ENCODE measurements at places on chromosomes 4 and X. TPM values are rescaled to one million over a fixed set of nuclear protein-coding genes. Genes with fewer than 3 reads are reported as not detected.

GRCh38 chr4:94441838-94442237 is 9.9 kb upstream of the PDLIM5 start:
- no peak for DNase-seq

DNA sequence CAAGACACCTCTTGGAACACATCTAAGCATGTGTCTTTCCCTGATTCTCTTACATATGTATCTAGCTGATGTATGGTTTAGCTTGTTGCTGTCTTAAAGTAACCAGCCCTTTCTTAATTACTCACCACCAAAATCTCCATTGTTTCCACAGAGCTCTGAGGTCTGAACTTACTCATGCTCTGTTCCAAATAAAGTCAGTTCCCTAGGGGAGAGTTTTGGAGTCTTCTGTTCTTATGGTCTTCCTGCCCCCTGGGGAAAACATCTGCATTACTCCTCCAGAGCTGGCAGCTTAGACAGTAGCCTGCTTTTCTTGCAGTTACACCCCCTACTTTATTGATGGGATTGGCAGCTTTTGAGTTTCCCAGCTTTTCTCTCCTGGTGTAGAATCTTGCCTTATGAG is 125.8 kb downstream of the EDA start:
- no peak for DNase-seq

GRCh38 chr4:26434030-26434639 is 56.1 kb downstream of the CCKAR start:
- DNase-seq: no peak

DNA sequence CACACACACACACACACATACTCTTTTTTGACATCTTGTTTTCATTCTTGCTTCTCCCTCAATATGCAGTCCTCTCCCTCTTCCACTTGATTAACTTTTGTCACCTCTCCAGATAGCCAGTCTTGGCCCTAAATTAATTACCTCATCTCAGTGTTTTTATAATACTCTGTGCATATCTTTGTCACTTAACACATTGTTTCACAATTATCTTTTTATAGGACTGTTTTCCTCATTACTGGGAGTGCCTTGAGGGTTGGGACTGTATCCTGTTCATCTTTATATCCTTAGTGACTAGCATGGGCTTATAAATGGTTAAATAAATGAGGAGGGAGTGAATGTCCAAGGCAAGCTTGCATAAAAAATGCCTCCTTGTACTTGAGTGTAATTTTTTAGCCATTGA is 33.1 kb downstream of the SYNPO2 start:
- no peak for DNase-seq

GRCh38 chrX:134600714-134601113 is 57.6 kb downstream of the PLAC1 start:
- peak; percentile 74 for DNase-seq

DNA sequence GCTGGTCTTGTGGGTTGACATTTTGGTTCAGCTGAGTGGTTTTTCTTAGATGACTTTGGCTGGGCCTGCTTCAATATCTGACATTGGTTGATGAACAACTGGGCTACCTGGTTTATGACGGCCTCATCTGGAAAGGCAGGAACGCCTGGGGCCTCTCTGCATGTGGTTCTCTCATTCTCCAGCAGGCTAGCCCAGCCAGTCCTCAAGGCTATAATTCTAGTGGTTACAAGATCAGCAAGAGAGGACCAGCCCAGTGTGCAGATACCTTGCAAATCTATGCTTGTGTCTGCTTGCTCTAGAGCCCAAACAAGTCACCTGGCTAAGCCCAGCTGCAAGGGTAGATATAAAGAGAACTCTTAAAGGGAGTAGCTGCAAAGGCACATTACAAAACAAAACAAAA is 214.2 kb upstream of the PUDP start:
- DNase-seq: no peak

DNA sequence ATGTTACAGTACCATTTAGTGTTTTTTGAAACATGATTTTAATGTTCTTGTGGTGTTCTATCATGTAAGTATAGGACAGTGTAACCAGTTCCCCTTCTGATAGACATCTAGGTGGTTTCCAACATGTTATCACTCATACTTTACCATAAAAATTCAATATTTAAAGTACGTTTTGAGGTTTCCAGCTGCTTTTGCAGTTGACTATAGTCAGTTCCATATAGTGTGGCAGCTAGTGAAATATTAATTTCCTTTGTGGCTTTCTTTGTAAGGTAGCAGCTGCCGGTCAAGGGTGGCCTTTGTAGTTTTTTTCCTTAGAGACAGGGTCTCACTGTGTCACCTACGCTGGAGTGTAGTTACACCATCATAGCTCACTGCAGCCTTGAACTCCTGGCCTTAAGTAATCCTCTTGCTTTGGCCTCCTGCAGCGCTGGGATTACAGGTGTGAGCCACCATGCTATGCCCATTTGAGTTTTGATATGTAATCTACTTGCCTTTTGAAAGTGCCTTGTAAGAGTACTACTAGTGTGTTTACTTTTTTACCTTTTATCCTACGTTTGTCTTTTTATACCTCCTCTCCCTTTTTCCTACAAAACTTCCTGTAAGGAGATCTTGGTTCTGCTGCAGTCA is 63.0 kb downstream of the ARHGAP10 start:
- no peak for DNase-seq

DNA sequence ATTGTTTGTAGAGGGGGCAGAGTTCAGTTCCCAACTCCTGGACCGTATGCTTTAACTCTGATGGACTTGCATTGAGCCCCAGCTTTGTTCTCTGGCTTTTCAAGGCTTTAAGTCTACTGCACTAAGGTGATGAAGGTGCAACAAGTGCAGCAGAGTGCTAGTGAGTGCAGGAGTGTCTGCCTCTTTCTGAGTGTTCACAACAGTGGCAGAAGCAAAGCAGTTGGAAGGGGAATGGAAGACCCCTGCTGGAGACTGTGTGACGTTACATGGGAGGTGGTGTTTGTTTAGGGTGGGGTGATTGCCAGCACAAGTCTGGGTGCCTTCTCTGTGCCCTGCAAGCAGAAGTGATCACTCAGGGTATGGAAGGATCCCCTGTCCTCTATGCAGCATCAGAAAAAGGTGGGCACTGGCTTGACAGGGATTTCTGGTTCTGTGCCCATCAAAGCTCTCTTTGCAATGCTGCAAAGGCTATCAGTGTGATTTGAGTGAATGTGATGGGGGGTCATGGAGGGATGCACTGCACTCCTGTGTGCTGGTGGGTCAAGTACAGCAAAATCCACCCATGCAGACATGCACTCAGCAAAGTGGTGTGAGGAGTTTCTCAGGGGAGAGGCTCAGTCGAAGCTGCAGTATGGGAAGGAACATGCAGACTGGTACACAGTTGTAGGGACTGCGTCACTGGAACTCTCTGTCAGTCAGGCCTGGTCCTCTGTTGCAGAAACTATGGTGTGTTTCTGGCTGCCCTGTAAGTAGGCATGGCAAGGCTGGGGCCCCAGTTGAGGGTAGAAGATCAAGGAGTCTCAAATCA is 70.9 kb upstream of the UGT2B7 start:
- DNase-seq: no peak

DNA sequence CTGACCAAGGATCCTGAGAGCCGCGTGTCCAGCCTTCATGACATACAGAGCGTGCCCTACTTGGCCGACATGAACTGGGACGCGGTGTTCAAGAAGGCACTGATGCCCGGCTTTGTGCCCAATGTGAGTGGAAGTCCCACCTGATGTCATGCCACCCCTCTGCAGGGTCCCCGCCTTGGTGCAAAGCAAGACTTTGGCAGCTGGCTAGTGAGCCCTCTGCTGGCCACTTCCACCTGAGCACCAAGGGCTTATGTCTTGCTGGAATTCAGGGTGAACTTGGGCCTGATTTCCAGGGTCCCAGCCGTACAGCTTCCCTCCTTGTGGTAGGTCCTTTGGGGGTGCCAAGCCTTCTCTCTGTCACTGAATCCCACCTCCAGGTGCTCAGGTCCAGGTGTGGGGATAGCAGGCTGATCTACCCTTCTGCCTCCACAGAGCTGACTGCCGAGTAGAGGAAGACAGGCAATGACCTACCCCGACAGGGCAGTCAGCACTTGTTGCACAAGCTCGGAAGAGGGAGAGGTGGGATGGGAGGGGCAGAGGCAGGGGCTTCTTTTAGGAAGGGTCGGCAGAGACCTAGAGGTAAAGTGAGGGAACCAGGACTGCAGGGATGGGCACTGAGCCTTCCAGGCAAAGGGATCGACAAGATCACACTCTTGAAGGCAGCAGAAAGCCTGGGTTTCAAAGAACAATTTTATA is 248.1 kb downstream of the EVC2 start:
- peak; percentile 39 for DNase-seq

DNA sequence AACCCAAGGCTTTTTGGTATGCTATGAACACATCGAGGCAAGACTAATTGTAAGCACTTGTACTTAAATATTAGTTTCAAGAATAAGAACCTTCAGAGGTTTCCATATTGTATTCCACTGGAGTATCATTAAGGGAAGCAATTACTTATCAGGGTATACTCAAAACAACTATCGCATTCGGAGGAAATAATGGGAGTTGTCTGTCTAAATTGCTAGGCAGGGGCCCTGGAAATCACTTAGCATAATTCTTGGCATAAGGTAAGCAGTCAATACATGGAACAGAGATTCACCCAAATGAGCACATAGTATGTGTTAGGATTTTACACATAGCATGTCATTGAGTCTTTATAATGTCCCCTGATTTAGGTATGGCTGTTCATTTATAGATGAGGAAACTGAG is 249.4 kb downstream of the DHX15 start:
- no peak for DNase-seq

DNA sequence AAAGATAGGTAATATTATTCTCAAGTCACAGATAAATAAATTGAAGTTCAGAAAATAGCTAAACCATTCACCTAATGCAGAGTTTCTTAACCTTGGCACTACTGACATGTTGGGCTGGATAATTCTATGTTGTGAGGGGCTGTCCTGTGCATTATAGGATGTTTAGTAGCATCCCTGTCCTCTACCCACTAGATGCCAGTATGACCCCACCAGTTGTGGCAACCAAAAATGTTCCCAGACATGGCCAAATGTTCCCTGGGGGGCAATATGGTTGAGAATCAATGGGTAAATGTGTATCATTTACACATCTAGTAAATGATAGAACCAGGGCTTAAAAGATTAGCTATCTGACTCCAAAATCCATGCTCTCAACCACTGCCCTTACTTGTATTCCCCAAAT is 140.9 kb downstream of the COL4A6 start:
- DNase-seq: no peak

GRCh38 chr4:17189401-17189720 is 290.9 kb upstream of the LDB2 start:
- no peak for DNase-seq

DNA sequence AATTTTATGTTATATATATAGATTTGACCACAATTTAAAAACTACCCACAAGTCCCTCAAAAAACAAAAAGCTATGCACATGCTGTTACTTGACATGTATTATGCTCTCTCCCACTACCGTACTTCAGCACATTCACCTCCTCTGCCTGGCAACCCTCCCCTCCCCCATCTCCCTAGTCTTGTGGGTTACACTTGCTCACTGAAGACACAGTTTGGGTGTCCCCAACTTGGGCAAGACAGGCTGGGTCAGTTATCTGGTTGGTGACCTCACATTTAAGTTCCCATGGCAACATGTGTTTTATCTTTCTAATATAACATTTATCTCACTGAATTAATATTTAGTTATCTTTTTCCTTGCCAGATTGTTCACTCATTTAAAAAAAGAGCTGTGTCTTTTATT is 32.7 kb downstream of the SEC24D start:
- no peak for DNase-seq

DNA sequence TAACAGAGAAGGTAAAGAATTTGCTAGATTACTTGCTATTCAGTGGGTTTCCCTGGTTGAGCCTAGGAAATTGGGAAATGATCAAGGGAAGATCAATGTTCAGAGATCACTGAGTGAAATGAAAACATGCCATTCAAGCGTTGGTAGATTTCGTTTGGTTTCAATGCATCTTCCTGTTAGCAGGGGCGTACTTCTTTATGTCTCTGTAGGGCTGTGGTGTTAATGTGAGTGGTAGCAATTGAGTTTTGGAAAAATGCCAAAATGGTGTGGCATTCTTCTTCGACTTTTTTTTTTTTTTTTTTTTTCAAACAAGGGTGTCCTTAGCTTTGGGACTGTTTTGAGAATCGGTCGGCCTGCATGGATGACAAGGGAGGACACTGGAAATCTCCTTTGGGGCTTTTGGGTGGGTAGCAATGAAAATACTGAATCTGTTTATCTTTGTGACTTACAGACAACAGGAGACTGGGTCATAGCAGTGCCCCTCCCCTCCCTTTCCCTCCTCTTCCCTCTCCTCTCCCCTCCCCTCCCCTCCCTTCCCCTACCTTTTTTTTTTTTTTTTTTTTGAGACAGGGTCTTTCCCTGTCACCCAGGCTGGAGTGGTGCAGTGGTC is 50.4 kb downstream of the SPRY1 start:
- DNase-seq: no peak

The HSD17B10 gene
- 152 TPM for total RNA-seq

The RNF212 gene
- not detected for total RNA-seq

The DCX gene
- not detected for total RNA-seq

The MAMLD1 gene
- 1.6 TPM for total RNA-seq
